ENCODE measurements at places on chromosomes 3 and 15.

DNA sequence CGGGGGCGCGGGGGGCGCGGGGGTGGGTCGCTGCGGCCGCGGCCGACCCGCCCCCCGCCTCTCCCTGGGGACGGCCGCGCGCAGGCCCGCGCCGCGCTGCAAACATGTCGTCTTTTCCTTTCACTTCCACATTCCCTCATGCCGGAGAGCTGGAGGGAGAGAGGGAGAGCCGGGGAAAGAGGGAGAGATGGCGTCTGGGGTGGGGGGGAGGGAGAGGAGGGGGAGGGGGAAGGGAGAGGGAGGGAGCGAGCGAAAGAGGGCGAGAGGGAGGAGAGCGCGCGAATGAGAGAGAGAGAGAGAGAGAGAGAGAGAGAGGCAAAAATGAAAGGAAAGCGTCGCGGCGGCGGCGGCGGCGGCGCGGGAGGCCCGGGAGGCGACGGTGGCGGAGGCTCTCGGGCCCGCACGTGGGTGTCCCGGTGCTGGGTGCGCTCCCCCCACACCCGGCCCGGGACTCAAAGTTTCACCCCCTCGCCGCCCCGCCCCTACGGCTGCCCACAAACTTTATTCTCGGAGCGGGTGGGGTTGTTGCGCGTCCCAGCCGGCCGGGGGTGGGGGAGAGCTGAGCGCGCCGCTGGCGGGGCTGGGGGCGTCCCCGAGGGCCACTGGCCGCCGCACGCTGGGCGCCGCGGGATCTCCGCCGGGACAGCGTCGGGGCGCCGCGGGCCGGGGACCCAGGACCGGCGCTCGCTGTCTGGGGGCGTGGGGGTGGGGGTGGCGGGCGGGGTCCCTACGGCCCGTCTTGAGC is 731 bp downstream of the ZNF710 start:
- no peak for DNase-seq

DNA sequence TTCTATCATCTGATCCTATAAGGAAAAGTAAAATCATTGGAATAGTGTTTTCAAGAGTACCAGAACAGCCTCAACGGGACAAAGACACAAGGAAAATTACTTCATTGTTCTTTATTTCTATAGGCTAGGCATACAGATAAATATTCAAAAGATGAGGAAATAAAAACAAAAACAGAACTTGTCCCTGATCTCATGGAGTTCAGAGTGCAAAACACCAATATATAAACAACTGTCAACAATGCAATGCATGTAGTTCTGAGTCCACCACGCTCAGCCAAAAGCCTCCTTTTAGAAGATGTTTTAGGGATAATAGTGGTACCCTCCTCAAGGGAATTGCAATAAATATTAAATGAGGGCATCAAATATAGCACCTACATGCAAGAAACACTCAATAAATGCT is 4.6 kb upstream of the SLC4A7 start:
- DNase-seq, result no peak

- DNase-seq, result no peak
These were observed 28.9 kb downstream of the IDH3A start for GRCh38 chr15:78178064-78178463.

DNA sequence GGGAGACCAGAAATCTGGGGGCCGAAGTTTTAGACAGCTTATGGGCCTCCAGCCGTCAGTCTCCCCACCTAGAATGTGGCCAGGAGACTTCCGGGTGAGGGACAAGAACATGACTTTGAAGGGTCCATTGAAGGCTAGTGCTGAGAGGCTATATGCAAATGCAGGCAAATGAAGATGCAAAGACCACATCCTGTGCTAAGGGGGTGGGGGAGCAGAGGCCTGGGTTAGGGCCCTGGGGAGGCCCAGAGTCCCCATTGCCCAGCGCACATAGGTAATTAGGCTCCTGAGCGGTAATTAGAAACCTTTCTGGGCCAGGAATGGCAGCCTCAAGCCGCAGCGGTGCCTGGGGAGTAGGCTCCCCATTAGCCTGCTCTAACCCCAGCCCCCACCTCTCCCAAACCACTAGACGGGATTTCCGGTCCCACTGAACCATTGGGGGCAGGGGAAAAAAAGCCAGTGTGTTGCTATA is 6.8 kb downstream of the CSK start:
- DNase-seq, result no peak

DNA sequence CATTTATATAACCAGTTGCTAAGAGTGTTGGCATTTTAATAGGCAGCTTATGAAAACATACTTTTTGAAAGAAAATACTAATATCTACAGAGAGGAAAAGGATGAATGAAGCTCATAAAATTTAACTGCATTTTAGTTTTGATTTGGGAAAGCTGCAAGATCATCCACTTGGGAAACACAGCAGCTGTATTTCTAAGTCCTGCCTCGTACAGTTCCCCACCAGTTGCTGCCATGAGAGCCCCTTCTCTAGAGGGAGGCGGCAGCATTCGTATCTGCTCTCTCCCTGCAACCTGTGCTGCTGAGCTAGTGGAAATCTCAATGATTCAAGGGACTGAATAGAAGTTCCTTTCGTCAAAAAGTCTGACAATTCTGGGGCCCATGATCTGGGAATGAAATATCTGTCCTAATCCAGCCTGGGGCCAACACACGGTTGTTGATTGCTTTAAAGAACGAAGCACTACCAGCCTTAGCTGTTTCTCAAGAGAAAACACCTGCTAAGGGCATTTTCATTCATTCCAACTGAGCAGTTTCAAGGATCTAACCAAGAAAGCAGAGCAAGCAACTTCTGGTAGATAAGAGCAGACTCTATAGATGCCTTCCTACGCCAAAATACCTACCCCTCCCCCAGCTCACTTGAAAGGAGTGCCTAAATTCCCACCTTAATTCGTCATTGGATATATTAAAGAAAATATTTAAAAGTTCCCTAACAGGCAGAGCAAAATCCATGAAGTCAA is 223.7 kb downstream of the MAGI1 start:
- DNase-seq, result no peak

- DNase-seq, result no peak
These were observed 120.8 kb upstream of the MEIS2 start for GRCh38 chr15:37220949-37221670.

DNA sequence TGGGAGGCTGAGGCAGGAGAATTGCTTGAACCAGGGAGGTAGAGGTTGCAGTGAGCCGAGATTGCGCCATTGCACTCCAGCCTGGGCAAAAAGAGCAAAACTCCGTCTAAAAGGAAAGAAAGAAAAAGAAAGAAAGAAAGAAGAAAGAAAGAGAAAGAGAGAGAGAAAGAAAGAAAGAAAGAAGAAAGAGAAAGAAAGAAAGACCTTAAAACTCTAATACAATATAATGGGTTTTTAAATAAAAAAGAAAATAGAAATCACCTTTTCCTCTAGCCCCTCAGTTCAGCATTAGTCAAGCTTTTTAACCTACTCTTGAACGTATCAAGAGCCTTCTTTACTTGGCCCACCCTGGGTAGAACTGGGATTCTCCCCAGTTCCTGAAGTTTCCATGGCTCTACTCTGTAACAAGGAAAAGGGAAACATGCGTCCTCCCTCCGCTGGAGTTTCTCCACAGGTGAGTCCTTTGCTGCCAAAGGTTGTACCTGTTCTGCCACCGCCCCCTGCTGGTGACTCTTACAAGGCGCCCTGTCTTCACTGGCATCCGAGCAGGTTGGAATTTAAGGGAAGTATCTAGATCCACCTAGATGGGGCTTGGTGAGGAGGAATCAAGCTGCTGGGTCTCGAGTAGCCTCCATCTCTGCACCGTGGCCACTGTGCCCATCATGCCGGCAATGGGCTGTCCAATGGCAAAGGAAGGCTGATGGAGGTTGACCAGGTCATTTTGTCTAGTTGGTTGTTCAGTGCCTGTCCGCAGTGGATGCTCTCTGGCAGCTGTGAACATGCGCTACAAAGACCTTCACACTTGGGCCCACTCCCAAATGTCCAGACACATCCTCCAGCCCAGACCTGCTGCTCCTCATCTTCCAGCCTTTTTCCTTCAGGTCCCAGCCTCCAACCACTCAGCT is 20.6 kb upstream of the EPHB3 start:
- DNase-seq, result no peak

- no peak for DNase-seq
These were observed 336.2 kb downstream of the EPHB1 start for GRCh38 chr3:135131290-135131689.

DNA sequence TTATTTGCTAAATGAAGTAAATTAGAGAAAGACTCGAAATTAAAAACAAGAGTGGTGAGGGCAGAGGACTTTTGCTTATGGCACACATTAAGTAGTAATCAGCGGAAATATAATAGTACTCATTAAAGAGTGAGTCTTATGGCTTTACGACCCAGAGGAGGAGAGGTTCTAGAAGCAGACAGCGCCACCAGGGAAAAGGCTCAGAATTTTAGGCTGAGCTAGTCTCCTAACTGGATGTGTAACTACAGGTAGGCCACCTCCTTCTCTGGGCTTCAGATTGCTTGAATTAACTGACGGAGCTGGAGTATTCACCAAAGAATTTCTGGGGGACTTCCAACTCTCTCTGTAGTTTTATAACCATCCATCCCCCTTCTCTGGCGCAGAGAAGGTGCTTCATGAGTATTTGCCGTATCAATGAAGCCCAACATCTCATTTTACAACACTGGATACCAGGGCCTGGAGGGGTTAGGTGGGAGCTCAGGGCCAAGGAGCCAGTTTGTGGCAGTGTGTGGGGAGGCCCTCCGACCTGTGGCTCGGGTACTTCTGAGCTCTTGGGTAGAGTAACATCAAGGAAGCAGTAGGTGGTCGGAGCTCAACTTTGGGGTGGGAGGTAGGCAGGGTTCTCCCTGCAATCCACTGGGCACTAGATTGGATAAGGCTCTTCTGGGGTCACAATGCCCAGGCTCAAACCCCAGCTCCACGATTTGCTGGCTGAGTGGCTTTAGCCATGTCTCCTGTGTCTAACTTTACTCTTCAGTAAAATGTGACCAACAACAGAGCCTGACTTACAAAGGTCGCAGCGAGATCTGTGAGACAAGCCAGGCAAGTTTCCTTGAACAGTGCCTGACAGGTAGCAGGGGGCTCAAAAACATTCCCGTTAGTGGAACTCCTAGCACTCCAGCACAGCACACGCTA is 1.1 kb downstream of the CHCHD4 start:
- no peak for DNase-seq

GRCh38 chr15:42270551-42270950 is 2.5 kb upstream of the GANC start:
- DNase-seq, result no peak

DNA sequence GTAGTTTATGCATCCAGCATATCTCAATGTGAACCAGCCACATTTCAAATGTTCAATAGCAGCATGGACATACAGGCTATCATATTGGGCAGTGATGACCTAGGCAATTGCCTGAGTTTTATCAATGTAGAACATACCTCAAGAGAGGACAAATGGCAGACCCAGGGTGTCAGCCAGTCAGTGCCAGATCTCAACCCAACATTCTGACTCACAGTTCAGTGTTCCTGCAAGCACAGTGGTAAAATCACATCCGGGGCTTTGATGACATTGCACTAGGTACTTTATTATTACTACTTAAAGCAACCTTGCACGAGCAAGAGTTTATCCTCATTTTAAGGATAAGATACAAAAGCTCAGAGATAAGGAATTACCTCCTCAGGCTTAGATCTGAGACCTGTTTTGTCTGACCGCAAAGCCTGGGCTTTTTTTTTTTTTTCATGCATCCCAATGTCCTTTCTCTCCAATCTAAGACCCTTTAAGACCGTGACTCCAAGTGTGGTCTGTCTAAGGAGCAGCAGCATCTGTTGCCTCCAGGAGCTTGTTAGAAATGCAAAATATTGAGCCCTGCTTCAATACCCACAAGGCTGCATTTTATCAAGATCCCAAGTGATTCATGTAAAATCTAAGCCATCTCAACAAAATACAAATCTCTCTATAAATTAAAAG is 60.1 kb downstream of the SLC12A1 start:
- DNase-seq, result no peak

DNA sequence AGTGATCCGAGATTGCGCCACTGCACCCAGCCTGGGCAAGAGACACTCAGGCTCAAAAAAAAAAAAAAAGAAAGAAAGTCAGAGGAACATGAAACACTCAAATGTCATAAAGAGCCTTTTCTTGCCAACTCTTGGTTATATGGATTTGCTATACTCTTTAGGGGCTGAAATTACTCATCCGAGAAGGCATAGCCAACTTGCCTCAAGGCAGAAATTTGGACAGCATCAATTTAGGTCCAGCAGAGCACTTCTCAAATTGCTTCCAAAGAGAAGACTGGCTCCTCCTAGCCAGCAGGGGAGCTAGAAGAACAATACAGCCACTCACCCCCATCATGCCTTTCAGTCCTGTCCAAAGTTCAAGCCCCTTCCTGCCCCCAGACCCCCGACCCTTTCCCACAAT is 43.8 kb downstream of the OSBPL10 start:
- no peak for DNase-seq

DNA sequence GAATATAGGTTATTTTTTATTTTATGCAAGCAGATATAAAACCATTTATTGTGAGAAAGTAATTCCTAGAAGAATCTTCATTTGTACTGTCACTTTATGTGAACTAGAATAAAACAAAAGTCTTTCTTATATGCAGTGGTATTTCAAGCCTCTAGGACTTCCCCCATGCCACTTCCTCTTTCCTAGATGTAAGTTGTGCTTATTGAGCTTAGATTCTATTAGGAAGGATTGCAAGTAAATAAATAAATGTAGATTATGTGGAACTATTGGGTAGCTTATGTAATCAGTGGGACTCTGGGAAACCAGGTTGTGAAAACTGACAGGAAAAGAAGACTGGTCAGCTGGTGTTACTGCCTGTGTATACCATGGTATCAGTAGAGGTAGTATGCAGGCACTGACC is 169.7 kb downstream of the RSRC1 start:
- no peak for DNase-seq

- no peak for DNase-seq
These were observed 2.9 kb upstream of the RAP2B start for GRCh38 chr3:153158961-153159735.

DNA sequence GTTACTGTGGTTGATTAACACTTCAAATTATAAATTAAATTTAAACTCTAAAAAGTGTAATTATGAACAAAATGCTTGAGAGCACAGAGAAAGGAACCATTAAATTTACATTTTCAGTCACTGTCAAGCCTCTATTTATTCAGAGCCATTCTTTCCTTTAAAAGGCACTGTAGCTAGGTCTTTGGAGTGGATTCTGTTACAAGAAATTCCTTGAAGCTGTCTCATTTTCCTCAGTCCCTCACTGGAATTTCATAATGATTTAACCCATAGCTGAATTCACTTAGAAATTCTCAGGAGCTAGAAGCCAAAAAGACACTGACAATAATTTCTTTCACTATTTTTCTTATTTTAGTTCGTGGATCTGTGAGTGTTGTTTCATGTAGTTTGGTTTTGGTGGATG is 81.2 kb upstream of the TCF12 start:
- DNase-seq, result no peak

DNA sequence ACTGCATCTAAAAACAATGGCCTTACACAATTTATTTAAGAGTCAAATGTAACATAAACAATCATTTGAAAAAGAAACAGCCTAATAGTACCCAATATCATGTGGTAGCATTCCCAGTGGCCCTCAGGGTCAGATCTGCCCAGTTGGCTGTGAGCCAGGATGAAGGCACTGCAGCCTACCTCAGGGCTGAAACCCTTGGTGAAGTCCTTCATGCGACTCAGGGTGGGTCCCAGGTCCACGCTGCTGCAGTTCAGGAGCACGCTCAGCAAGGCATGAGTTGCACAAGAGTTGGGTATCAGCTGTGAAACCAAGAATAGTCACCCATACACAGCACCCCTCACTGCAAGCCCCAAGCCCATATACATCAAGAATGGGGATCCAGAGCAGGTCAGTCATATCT is 37.1 kb downstream of the SEMA3G start:
- DNase-seq, result no peak

- no peak for DNase-seq
These were observed 30.7 kb upstream of the CLDN1 start for GRCh38 chr3:190352861-190353457.

GRCh38 chr3:89847955-89848354 is 740.5 kb downstream of the EPHA3 start:
- DNase-seq, result no peak

GRCh38 chr3:172735014-172735413 is 15.5 kb upstream of the ECT2 start:
- DNase-seq, result no peak
